Activated naive CD8-positive, alpha-beta T cell treated with anti-CD3 and anti-CD28 coated beads, Interleukin-2, amount 10 ng/mL, durations not matched to agents 7 days and 5 days (primary cell): ENCODE measurements at places on chromosomes 2 and 18.
A peak's percentile ranks its signal among the peaks of the same experiment; 100 is the strongest.

DNA sequence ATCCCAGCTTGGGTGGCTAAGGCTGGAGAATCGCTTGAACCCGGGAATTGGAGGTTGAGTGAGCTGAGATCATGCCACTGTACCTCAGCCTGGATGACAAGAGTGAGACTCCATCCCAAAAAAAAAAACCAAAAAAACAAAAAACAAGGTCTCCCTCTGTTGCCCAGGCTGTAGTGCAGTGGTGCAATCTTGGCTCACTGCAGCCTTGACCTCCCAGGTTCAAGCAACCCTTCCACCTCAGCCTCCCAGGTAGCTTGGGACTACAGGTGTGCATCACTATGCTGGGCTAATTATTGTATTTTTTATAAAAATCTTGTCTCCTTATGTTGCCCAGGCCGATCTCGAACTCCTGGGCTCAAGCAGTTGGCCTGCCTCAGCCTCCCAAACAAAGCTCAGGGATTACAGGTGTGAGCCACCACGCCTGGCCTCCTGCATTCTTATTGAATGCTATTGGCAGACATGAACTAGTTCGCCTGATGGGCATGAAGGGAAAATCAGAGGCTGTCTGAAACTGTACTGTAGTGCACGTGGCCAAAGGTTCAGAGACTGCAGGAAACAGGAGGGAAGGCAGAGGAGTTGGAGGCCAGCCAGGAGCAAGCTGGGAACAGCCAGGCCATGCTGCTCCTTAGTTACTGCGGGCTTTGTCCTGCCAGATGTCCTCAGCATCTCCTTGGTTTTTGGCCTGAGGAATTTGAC, 16.0 kb upstream of the ASXL2 start:
- no peak for DNase-seq

DNA sequence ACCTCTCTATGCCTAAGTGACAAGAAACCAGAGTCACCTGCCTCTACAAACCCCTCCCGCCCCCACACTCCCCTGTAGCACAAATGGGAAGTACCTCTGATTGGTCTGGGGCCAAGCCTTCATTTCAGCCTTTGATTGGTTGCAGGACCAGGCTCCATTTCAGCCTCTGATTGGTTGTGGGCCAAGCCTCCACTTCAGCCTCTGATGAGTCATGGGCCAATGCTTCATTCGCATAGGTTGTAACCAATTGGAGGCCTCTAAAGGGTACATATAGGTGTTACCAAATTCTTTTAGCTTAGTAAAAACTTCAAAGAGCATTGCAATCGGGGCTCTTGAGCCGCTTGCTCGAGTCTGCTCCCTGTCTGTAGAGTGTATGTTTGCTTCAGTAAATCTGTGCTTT, 25.0 kb downstream of the CCDC102B start:
- DNase-seq, result no peak

DNA sequence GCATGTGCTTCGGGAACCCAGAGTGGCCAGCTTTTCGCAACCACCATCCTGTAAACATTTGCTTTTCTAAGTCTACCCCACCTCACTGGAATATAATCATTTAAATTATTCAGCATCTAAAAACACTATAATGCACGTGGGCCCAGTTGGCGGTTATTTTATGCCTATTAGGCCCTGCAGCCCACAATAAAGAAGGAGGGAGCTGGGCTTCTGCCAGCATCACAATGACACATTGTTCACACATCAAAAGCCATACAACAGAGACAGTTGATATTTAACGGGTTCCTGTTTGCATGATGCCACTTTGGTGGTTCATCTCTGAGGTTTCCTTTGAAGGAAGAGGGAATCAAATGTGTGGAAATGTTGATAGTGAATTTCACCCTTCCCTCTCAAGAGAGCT, 916.0 kb upstream of the CELF4 start:
- DNase-seq, result no peak

DNA sequence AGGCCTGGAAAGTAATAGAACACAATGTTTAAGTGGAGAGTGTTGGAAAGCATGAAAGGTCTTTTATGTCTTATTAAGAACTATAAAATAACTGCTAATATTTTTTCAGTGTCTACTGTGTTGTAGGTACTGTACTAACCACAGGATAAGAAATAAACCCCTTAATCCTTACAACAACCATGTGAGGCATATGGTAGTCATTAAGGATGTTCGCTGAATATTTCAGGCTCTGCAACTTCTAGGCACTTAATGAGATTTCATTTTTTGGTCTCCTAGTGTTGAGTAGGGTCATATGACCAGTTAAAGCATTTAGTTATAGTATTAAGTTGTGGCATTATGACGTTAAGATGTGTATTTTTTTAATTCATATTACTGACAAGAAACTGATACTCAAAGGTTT, 346.6 kb upstream of the KCNH7 start:
- DNase-seq, result no peak

GRCh38 chr2:238694922-238695321, 153.0 kb upstream of the TWIST2 start:
- DNase-seq, result no peak

DNA sequence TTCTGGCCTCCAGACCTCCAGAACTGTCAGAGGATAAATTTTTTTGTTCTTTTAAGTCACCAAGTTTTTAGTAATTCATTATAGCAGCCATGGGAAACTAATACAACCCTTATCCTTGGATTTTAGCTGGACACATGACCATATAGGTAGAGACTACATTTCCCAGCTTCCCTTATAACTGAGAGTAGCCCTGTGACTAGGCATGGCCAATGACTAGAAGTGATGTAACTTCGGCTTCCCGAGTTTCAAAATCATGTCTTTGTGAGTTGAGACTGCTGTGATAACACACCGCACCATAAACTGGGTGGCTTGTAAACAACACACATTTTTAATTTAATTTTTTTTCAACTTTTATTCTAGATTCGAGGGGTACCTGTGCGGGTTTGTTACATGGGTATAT, 134.0 kb upstream of the SERTAD2 start:
- no peak for DNase-seq

GRCh38 chr2:235779444-235779896, 285.6 kb downstream of the AGAP1 start:
- peak; percentile 69 for DNase-seq

GRCh38 chr2:25809646-25810045, 68.6 kb downstream of the ASXL2 start:
- no peak for DNase-seq

DNA sequence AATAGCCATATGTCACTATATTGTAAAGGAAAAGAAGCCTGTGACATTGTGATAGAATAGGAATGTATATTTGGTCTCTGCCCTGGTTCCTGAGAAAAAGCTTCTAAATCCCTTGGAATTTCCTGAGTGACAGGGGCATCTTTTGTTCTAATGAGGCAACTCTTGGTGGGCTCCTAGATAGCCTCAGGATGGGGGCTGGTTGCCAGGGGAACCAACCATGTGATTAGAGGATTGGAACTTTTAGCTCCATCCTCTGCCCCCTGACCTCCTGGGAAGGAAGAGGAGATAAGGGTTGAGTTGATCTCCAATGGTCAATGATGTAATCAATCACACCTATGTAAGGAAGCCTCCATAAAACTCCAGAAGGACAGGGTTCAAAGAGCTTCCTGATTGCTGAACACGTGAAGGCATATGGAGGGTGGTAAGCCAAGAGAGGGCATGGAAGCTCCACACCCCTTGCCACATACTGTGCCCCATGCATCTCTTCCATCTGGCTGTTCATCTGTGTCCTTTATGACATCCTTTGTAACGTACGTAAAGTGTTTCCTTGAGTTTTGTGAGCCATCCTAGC, 2.9 kb upstream of the ME2 start:
- DNase-seq, result no peak

DNA sequence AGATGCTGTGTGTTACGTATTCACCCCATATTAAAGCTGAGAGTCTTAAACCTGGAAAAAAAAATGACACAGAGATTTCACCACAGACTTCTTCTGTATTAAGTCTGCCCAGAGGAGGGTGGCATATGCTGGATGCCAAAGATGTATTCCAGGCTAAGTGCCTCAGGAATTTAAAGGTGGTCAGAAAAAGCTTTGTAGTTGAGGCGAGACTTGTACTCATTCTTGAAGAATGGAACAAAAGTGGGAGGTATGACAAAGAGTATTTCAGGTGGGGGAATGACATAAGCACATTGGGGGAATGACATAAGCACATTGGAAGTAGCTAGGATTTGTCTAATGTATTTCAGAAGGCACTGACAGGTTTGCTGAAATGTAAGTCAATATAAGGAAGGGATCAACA, 98.6 kb downstream of the BABAM2 start:
- DNase-seq, result no peak

- no peak for DNase-seq
These were observed 46.2 kb upstream of the B3GNT2 start for GRCh38 chr2:62149708-62150107.

DNA sequence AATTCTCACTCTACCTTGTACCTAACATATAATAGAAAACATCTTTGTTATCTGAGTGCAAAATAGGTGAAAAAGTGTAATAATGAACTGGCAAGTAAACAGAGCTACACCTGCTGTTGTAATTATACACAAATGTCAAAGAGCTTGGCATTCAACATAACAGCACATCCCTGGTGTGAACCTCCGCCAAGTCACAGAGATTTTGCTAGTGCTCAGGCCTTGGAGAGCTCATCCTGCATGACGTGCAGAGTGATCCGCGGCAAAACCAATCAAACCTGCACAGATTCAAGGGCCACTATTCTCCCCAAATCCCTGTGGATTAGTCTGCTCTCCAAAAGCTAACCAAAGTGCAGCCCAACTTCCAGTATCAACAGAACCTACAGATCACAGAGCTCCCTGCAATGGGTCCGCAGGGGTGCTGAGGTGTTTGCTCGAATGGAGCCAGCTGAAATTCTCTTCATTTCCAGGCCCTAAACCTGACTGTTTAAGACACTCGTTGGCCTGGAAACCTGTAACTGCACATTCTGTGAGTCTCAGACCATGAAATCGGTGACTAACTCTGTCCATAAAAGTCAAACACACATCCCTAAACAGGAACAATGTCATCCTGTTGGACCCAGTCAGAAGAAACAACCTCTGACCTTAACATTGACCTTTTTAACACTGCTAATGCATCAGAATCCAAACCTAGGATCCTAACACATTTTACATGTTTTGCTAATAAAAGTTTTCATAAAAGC, 111.8 kb downstream of the EPB41L3 start:
- DNase-seq, result no peak

DNA sequence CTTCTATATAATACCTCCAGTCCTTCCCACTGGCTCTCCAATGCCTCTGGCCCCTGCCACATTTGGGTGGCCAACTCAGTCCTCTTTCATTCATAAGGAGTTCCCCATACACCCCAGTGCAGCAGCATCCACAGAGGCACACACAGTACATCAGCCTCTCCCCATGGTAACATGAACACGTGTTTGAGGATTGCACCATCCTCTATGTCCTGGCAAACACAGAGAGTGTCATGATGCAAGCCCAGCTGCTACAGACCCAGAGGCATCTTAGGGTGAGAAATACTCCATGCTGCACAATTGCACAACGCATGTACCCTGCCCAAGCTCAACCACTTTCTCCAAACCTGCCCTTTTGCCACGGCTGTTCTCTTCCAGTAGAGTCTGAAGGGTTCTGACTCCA, 11.5 kb downstream of the IGFBP5 start:
- DNase-seq, result no peak

GRCh38 chr2:143121079-143121478, 8.1 kb upstream of the ARHGAP15 start:
- DNase-seq, result no peak

GRCh38 chr2:208252716-208253492, 2.0 kb downstream of the IDH1 start:
- DNase-seq, result no peak
